ENCODE measurements at places on chromosomes 13 and 19.

DNA sequence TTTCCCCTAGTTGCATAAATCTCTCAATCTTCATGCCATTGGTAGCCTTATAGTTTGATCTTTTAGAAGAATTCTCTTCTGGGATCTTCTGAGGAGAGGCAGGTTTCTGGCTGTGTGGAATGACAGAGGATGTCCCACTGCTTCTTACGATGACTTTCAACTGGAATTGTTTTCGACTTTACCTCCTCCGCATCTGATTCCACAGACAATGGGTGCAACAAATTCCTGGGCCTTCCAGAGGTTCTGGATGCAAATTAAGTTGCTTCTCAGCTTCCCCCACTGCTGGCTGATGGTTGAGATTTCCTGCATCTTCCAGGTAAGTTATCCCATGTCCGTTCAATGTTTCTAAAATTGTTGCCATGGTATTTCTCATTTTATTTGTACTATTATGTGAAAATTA lies 142.3 kb upstream of the TSC22D1 start:
- DNase-seq: no peak

GRCh38 chr19:37505958-37506386 lies 767 bp upstream of the ZNF793 start:
- DNase-seq: no peak

- no peak for DNase-seq
Observed at GRCh38 chr19:50708179-50708879, 11.3 kb downstream of the SHANK1 start.

GRCh38 chr19:38769635-38770211 lies 3.6 kb downstream of the LGALS7 start:
- DNase-seq: peak; percentile 95

- no peak for DNase-seq
Observed at GRCh38 chr13:88189728-88190127, 518.6 kb downstream of the SLITRK5 start.

GRCh38 chr13:106351251-106351650 lies 184.2 kb downstream of the EFNB2 start:
- DNase-seq: no peak

- DNase-seq: no peak
Observed at GRCh38 chr13:109105899-109106298, 476.5 kb downstream of the MYO16 start.

DNA sequence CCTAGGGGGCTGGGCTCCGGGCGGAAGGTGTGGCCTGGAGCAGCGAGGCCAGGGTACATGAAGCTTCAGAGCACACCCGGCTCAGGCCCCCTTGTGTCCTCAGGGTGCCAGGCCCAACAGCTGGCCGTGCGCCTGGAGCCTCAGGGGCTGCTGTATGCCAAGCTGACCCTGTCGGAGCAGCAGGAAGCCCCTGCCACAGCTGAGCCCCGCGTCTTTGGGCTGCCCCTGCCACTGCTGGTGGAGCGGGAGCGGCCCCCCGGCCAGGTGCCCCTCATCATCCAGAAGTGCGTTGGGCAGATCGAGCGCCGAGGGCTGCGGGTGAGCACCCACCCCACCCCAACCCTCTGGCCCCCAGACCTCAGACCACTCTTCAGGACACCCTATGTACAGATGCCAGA lies 3.2 kb downstream of the SYDE1 start:
- no peak for DNase-seq

- no peak for DNase-seq
Observed at GRCh38 chr13:98187965-98188261, 10.8 kb upstream of the RNF113B start.

- DNase-seq: no peak
Observed at GRCh38 chr19:6540918-6541689, 10.3 kb downstream of the TNFSF9 start.

- no peak for DNase-seq
Observed at GRCh38 chr19:17721821-17722220, 2.5 kb downstream of the MAP1S start.

DNA sequence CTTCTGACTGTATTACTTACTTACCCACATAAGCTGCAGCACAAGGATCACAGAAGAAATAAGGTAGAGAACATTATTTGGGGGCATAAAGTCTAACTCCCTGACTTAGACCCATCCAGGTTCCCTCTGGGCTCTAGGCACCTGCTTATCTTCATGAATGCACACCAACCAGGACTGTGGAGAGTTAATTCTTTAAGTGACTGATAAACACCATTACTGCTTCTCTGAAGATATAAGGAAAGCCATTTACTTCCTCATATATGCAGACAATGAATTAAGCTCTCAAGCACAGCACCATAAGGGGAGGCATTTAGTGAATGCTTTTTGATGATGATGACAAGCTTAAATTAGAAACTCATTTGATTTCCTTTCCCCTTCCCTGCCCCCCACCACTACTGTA lies 22.5 kb downstream of the OBI1 start:
- no peak for DNase-seq

DNA sequence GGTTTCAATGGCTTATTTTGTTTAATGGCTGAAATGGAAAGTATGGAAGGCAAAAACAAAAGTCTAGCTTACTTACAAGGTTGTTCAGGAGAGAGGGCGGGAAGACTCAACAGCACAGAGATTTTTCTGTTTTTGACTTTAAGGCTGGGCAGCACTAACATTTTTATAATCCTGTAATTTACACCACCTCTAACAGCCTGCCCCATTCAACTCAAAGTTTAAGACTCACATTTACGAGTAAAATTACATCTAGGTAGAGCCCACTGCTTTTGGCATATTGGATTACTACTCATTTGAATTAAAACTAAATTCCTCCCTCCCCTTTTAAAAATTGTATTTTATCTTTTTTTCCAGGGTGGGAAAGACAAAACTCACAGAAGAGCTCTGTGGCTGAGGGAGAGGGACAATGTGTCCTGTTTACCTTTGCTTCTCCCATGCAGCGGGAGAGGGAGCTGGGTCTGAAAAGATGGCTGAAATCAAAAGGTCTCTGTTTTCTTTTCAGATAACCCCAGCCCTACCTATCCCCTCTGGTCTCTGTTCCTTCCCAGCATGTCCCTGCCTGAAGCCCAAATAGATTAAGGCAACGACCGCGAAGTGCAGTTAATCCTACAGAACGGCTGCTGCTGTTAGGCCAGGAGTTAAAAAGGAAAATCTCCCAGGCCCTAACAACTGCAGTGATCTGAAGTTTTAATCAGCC lies 6.6 kb downstream of the EFNB2 start:
- no peak for DNase-seq

DNA sequence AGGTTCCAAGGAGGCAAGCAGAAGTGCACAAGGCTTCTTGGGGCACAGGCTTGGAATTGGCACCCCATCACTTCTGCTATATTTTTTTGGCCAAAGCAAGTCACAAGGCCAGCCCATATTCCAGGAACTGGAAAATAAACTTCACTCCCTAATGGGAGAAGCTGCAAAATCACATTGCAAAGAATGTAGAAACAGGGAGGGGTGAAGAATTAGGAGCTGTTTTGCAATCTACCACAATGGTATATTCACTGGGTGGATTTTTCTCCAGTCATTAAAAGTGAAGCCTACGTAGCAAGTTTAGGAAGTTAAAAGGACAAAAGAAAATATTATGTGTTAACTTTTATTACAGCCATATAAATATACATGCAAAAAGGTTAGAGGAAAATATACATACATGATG lies 464.8 kb downstream of the COG6 start:
- no peak for DNase-seq

- no peak for DNase-seq
Observed at GRCh38 chr13:113754691-113755090, 4.3 kb upstream of the TMEM255B start.

DNA sequence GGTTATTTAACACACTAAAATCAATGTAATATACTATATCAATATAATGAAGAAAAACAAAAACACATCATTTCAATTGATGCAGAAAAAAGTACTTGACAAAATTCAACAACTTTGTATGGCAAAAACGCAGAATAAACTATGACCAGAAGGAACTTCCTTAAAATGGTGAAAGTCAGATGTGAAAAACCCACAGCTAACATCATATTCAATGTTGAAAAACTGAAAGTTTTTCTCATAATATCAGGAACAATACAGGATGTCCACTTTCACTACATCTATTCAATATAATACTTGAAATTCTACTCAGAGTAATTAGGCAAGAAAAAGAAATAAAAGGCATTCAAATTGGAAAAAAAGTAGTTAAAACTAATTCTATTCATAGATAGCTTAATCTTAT lies 50.3 kb downstream of the SPRY2 start:
- DNase-seq: no peak

DNA sequence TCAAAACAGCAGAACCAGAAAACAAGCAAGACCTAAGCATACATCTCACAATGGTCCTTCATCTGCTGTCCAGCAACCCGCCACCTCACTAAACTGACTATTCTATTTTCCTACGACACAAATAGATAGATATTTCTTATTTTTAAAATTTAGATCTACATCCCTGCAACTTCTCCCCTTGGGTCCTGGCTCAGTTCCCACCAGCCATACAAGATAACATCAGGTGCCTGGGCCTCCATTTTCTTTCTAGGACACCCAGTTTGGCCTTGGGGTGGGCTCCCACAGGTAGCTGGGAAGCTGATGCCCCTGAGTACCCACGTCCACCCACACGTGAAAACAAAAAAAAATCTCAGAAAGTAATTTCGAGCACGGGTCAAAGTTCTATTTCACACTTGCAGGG lies 47.6 kb downstream of the TGDS start:
- DNase-seq: no peak

Measured in naive B cell (primary cell).